ENCODE measurements at places on chromosomes 2 and 18.

DNA sequence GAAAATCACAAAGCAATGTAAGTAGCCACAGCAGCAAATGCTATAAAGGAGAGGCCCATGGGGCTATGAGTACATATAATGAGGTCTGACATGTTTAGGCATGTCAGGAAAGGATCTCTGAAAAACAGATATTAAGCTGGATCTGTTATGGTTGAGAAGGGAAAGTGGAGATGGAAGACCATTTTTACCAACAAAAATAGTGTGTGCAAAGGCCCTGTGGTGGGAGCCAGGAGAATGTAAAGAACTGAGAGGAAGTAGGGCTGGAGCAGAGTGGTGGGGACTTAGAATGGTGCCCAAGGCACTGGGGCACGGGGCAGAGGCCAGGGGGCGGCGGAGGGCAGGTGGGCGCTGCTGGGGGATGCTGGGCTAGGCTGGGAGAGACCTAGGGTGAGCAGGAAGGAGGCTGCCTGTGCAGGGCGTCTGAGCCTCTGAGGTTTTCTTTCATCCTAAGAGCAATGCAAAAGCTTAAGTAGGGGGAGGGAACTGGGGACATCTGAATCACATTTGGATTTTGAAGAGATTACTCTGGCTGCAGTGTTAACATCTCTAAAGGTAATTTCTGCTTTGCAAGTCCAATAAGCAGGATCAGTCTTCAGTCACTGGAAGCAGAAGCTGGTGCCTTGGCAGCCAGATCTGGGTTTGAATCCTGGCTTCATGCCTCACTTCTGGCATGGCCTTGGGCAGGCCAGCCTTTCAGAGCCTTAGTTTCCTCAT is 4.9 kb upstream of the AGFG1 start:
- DNase-seq: no peak

DNA sequence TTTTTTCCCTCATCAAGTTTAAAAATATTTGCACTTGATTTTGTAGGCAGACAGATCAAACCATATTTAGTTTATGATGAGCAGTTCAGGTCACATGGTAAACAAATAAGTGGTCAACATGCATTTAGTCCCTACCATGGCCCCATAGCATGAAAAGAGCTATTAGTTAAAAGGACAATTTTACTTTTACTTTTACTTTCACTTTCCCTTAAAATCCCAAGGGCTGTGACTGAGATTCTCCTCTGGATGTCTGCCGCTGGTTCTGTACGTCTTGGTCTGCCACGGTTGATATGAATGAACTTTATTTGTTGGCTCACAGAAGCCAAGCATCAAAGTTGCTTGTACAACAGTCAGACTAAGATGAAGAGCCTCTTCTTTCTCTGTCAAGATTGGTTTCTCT is 626.2 kb upstream of the CDH7 start:
- no peak for DNase-seq

DNA sequence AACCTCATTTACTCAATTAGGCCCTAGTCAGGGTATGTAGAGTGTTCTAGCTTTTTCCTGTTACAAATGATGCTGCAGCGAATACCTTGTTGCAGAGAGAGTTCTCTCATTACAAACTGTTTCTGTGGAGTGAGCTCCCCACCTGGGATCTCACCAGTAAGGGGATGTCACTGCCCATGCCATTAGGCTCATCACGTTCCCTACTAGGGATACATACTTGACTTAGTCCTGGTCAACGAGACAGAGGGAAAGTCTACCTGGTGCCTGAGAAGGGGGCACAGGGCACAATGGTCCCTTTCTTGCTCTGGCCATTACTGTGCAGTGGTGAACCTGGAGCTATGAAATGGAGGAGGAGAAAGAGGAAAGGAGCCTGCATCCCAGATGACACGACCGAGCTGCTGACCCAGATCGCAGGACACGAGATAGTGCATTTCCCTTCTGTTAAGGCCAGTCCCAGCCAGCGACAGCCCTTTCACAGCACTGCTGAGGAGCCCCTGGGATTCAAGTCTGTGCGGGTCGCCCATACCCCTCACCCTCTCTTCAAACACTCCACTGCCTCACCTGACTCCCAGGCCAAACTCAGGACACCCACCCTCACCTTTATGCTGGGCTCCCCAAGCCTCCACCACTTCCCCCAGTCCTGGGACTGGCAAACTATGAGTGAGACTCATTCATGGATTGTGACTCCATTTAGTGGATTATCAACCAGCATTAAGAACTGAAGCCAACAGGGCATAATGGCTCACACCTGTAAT is 16.0 kb downstream of the MALL start:
- DNase-seq: no peak

DNA sequence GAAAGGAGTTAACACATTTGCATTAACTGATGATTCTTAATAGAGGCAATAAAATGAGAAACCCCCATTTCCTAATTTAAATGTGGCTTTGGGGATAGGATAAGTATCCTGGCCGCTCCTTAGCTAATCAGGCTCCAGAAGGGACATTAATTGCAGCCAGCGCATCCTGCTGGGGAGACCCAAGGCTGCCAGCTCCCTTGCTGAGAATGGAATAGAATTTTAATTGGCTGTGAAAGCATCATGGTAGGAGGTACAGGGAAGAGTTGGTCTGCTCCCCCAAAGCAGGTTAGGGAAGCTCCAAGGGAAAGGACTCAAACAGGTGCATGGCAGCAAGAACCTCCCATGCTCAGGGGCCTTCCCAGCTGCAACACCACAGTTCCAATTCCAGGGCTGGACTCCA is 71.4 kb downstream of the MARCHF4 start:
- DNase-seq: no peak

DNA sequence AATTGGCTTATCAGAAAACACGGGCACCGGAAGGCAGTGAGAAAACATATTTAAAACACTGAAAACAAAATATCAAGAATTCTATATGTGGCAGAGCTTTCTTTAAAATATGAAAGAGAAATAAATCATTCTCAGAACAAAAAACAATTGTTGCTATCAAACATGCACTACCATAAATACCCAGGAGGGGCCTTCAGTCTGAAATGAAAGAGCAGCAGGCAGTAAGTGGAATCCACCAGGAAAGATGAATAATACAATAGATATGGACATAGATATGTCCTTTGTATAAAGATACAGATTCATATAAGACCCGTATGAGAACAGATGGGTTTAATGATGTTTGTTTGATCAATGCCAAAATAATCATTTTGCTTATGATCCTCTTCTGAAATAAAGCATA is 142.0 kb downstream of the TMEM18 start:
- DNase-seq: no peak

DNA sequence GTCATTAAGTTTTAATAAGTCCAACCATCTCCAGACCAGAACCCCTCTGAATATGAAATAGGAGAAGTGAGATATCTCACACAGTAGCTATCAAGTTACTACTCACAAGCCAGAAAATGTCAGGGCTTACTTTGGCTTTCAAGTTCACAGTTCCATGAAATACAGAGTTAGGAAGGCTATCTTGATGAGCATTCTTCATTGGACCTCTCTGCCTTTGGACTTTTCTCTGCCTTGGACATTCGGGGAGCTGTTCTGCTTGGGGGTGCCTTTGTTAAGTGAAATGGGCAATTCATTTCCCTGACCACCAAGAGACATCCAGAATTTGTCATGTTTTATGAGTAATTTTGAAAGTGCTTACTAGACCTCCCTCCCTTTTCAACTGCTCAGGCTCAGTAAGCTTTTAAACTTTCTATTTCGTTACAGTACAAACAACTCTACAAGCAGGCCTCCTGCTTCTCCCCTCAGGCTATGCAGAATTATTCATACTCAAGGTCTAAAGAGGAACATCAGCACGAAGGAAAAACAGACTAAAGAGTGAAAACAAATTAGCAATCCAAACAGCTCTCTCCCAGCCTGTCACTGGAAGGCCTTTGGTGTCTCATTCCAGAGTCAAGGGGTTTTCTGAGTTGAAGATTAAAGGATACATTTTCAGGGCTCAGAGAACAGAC is 95.3 kb downstream of the MREG start:
- DNase-seq: peak; percentile 77

- DNase-seq: no peak
Observed at GRCh38 chr2:171210216-171210863, 49.6 kb upstream of the TLK1 start.

All from amniotic stem cell (primary cell).